Smooth muscle cell of the brain vasculature (primary cell): ENCODE measurements at places on chromosomes 6 and 20.

GRCh38 chr20:38497246-38497935, 24.7 kb downstream of the RALGAPB start:
- no peak for DNase-seq

DNA sequence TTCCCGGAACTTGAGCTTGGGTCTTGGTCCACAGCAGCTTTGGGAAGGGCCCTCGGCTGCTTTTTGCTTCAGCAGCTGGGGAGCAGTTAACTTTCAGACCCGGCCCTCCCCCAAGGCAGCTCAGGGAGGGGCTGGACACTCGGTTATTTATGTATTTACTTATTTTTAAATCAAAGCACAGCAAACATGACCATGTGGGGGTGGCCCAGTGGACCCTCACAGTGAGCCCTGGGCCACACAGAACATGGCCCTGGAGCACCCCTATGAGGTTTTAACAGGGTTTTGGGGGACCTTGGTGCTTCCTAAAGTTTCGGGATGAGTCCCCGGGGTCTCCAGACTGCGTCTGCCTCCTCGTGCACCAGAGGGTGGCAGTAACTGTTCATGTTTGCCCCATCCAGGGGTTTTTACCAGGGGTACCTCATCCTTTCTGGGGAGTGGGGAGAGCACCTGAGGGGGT, 26.6 kb upstream of the NPBWR2 start:
- DNase-seq = no peak

GRCh38 chr6:21537637-21538036, 55.9 kb upstream of the SOX4 start:
- no peak for DNase-seq

- no peak for DNase-seq
Observed at GRCh38 chr6:134425513-134425912, 107.6 kb upstream of the SGK1 start.

- no peak for DNase-seq
Observed at GRCh38 chr6:169527306-169527705, 174.5 kb downstream of the WDR27 start.

GRCh38 chr6:5041955-5042354, 38.1 kb upstream of the RPP40 start:
- DNase-seq = no peak

DNA sequence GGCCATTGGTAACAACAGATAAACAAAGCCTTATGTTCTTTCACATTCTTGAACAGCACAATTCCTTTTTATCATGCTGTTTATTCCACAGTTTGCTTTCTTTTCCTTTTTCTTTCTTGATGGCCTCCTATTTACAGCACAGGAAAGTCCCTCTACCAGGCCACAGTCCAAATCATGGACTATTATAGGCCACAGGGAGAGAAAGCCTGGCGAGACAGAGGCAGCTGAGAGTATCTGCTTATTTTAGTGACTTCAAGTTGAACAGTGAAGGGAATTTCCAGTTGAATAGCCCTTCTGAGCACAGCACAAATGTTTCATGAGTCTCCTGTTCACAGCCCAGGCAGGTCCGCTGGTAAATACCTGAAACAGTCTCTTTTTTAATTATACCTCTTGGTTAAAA, 263.7 kb upstream of the ARID1B start:
- no peak for DNase-seq

GRCh38 chr6:170093658-170094596, 197.0 kb downstream of the DLL1 start:
- DNase-seq = no peak

DNA sequence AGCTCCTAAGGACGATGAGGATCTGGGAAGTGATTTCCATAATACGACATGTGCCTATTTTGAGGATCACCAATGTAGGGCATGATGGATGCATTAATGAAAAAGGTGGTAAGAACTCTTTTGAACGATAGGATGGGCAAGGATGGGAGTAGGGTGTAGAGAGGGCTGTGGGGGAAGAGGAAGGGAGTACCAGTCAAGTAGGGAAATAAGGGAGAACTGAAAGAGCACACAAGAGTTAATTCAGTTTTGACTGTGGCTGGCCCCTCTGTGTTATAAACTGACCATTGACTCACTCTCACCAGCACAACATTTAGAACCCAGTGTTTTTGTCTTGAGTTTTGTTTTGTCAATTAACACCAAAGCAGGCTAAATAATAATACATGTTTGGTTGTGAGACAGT, 33.0 kb downstream of the SLC35D3 start:
- DNase-seq = no peak

DNA sequence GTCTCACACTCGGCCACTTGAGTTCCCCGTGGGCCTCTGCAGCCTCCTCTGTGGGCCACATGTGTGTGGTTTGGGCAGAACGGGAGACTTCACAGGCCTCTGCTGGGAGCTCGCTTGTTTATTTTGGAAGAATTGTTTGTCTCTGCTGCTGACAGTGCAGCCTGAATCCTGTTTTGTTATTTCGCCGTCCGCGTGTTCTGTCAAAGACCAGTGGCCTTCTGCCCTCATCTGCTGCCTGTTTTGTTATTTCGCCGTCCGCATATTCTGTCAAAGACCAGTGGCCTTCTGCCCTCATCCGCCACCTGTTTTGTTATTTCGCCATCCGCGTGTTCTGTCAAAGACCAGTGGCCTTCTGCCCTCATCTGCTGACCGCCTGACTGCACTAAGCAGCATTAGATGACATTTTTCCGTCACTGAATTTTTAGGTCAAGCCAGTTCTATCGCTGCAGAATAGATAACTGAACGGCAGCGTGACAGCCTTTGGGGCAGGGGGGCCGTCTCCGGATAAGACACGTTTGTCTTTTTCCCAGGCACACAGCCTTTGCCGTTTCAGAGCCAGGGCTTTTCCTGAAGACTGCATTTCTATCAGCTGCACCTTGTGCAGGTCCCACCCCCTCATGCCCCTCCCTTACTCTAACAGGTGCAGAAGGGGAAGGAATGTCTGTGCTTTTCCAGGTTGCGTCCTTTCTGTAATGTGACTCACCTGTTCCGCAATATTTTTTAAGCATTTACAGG, 158.5 kb upstream of the AFDN start:
- no peak for DNase-seq

DNA sequence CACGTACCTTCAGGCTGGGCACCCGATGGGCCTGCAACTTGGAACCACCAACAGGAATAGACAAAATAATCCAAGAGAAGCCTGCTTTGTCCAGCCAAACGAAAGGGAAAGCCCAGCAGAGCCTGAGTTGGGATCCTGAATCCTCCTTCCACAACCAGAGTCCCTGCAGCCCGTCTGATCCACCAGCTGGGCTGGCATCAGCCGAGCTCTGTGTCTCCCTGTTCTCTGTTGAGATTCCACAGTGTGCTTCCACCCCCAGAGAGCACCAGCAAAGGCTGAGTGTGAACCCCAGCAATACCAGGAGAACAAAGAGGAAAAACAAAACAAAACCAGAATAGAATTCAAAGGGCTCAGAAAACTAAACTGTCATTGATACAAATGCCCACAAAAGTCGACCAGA, 104.2 kb upstream of the PRND start:
- no peak for DNase-seq

DNA sequence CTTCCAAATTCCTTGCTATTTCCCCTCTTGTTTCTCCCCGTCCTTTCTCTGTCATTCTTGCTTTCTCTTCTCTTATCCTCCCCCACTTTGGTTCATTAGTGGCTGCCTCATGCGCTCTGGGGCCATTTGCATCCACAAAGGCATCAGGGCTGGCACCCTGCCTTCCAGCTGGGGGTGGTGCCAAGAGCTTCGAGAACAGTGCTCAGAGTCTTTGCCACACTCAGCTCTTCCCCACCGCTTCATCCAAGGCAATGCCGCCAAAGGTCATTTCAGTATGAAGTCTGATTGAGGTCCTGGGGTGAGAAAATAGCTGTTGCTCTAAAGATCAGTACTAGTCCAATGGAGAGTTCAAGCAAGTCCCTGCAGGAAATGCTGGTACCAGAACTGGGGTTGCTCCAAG, 22.7 kb downstream of the OLIG3 start:
- no peak for DNase-seq

GRCh38 chr20:40680161-40680959, 8.7 kb downstream of the MAFB start:
- no peak for DNase-seq

GRCh38 chr6:135657207-135657606, 159.7 kb upstream of the AHI1 start:
- DNase-seq = no peak

DNA sequence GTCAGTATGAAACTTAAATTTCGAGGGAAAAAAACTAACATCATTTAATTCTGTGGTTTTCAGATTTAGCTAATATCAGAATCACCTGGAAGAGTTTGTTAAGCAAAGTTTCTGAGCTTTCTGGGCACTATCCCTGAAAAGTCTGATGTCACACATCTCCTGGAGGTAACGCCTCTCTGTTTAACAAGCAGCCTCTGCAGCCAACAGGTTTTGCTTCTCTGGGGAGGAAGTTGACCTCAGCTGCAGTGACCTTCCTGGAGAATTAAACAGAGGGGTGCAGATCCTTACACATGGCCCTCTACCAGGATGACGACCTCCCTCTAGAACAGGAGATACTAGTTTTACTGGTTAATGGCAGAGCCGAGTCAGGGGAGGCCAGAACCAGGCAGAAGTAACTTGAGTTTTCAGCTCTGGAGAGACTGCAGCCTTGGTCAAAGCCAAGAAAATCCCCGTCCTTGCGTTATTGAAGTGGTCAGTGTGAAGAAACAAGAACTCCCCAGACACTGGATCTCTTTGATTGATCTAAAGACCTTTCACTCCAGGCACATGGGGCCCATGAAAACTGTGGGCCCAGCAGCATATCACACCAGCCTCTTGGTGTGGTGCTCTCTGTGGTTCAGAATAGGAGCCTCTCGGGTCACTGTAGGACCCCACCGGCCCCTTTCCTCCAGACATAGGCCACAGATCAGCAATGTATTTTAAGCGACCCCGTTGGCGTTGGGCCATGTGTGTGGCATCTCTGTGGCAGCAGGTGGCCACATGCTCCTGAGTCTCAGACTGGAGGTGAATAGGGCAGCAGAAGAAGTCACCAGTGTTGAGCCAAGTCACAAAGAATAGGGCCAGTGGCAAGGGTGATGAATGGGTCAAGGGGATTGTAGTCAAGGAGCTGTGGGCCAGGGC, 33.4 kb upstream of the CCR6 start:
- DNase-seq = no peak

GRCh38 chr6:12536416-12536815, 180.2 kb upstream of the PHACTR1 start:
- no peak for DNase-seq

DNA sequence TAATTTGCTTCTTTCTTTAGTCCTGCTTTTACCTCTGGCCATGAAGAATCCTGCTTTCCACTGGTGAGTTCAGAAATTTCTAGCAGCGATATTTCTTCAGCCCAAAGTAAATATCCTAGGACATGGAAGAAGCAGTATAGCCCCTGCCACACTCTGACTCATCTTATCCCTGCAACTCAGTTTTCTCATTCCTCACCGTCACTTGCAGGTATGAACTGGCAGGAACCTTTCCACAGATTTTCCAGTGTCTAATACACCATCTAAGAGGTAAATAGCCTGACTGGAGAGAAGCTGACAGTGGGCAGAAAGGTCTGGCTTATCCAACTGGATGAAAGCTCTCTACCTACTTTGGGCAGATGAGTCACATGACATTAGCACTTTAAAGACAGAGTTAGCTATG, 816.7 kb upstream of the FLRT3 start:
- DNase-seq = no peak

- no peak for DNase-seq
Observed at GRCh38 chr6:132587424-132587823, 2.1 kb downstream of the TAAR5 start.

DNA sequence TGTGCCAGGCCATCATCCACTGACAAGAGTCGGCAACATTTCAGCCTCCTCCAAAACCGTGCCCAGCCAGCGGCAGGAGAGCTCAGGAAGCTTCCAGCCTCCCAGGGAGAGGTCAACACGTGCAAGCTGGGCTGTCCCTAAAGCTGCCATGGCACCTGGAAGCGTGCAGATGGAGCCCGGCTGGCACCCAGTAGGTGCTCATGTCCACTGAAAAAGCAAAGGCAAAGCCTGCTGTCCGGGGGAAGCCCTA, 14.4 kb upstream of the TLDC2 start:
- no peak for DNase-seq

DNA sequence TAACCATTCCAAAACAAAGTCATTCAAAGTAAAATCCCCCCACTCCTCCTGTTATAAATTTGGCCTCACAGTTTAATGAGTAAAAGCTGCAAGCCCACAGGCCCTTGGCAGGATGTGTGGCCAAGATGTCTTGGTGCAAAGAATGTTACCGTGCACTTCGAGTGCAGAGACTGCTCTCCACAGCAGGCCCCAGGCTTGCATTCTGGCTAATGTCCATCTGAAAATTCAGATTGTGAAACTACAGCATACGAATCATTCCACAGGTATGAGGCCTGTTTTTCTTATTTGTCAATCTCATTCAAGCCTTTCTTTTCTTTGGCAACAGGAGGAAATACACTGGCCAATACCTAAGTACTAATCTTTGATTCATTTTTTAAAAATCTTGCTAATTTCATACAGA, 7.1 kb downstream of the RPS6KA2 start:
- DNase-seq = peak; percentile 70

GRCh38 chr20:32515631-32516101, 69.5 kb downstream of the NOL4L start:
- DNase-seq = no peak

DNA sequence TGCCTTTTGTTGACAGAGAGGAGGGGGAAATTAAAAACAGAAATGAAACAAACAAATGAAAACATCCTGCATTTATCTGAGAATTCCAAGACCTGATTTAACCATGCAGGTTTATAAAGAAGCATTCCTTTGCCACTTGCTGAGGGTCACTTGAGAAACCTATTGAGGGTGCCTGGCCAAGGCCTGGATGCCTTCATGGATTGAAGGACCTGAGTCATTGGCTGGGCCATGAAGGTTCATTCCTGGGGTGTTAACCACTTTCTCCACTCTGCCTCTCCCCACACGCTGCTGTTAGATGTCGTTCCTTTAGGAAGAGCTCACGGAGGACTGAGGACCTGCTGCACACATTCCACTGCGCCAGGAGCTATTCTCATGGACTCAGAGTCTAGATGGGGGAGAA, 49.7 kb downstream of the DAAM2 start:
- no peak for DNase-seq

GRCh38 chr20:63750807-63751470, 11.4 kb downstream of the SLC2A4RG start:
- no peak for DNase-seq
